ENCODE measurements at places on chromosomes 2 and 18.

DNA sequence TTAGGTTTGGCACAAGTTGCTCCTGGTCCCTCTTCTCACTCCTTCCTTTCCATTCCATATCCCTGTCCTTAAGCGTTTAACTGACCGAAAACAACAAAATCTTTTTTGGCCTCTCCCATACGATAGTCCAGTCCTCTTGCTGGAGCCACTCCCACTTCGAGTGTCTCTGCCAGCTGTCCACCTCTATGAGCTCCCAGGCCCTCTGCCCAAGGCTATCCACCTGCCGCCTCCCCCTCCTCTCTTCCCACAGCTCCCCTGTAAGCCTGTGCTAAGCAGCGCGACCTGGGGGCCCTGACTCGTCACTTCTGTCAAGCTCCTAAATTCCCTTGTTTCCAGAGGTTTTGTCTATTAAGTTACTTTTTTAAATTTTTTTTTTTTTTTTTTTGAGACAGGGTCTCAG lies 47.0 kb upstream of the FOSL2 start:
- no peak for DNase-seq

- no peak for DNase-seq
These were observed 55.2 kb upstream of the MAPRE2 start for GRCh38 chr18:34985963-34986362.

DNA sequence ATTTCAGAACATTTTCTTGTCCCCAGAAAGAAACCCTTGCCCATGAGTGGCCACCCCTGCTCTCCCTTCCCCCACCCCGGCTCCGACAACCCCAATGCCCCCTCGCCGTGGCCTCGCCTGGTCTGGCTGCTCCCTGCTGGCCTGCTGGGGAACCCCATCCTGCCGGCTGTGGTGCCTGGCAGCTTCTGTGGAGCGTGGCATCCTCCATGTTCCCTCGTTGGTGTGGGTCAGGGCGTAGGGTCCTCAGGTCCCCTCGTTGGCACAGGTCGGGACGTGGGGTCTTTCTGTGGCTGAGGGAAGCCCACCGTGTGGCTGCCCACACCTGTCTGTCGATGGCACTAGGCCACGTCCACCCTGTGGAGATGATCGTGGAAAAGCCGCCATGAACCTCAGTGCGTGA lies 61.9 kb downstream of the NFATC1 start:
- no peak for DNase-seq

DNA sequence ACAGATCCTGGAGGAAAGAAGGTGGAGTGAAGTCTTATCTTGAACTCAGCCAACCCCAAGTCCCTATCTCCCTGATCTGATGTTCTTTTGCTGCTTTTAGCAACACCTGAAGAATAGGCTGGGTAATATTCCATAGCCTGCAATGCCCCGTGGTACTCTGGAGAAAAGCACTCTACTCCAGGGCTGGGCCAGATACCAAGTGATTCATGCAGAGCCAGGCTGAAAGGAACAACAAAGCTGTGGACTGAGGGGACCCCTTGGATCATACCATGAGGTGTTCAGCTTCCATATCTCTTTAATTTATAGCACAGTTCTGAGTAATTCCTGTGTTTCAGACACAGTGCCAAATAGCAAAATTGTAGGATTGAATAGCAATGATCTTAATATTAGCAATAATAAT lies 130.6 kb downstream of the NXPH2 start:
- DNase-seq: no peak

DNA sequence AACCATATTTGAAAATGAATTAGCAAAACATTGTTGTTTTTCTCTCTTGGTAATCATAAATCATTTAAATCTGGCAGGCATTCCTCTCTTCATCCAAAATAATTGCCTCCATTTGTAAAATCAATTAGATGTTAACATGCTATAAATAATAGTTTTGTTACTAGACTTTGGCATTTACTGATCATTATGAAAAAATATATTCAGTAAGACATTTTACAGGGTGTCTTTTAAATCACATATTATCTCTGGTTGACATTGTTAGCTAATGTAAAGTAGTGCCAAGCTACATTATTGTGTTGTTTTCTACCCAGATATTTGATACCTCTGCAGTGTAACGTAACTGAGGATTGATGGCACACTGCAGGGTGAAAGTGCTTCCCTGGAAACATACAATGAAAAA lies 31.8 kb upstream of the DLX1 start:
- no peak for DNase-seq

GRCh38 chr2:162838136-162838497 lies 450 bp downstream of the KCNH7 start:
- DNase-seq: no peak

- no peak for DNase-seq
These were observed 41.1 kb downstream of the FAM124B start for GRCh38 chr2:224360801-224361251.

GRCh38 chr18:54351186-54351585 lies 6.5 kb downstream of the STARD6 start:
- no peak for DNase-seq

- DNase-seq: no peak
These were observed 464 bp upstream of the FTCDNL1 start for GRCh38 chr2:199851501-199851810.

- no peak for DNase-seq
These were observed 30.0 kb downstream of the RNF125 start for GRCh38 chr18:32048507-32049091.

DNA sequence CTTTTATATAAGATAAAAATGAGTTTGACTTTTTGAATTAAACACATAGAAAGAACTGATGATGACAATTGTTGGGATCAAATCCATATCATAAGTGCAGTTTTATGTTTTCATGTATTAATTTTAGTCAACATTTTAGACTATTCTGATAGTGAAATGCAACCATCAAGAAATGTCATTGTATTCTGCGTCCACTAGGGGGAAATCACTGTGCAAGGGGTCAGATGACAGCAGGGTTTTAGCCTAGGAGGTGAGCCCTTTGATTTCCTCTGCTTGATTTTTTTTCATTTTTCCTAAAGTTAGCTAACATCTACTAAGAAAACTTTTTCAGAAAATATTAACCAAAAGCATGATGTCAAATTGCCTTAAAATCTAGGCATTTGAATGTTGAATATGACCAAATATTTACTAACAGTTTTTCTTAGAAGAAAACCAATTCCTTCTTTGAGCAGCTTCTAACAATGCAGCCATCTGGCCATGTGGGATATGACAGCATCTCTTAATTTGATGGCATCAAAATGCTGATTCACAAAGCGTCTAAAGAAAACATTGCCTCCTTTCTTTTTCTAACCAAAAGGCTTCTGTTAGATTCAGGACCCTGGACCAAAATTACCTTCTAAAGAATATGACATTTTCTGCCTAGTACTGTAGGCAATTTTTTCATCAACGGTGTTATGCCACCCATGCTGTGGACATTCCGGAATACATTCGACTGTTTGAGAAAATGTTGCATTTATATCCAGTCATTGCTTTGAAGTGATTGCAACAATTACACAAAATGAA lies 141.5 kb downstream of the SPHKAP start:
- peak; percentile 17 for DNase-seq
